ENCODE measurements at places on chromosomes 3 and 15.

GRCh38 chr3:188274249-188274915 lies 120.4 kb downstream of the LPP start:
- no peak for DNase-seq

DNA sequence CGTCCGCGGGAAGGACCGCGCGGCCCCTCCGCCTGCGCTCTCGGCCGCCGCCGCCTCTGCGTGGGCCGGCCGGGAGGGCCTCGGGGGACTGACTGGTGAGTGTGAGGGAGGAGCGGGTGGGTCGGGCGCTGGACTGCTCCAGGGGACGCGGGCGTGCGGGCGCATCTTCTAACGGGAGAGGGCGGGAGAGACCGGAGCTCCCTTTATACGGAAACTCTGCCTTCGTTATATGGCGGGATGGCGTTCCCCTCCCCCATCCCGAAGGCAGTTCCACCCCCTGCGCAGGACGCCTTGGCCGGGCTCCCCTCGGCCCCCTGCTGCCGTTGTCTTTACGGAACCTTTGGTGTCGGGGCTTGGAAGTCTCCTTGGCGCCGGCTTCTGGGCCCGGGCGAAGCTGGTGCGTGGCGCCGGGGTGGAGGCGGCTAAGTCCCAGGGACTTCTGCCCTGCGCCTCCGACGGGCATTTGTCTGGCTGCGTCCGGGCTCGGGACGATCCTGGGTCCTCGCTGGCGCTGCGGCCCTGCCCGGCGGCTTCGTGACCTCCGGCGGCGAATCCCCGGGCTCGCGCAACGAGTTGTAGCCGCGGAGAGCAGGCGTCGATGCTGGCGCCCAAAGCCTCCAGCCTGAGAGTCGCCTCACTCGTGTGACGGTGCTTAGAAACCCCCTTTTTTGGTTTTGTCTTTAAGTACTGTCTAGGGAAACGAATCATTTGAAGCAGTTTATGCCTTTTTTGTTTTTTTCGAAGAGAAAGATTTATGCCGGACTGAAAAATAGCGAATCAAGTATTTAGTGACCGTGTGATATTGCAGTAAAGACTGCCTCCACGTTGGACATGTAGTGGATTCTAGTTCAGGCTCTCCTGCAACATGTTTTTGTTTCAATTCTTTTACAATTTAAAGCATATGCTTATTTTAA lies 623 bp downstream of the ZNF639 start:
- peak; percentile 49 for DNase-seq

- no peak for DNase-seq
Measured at GRCh38 chr3:108552267-108553159, 36.7 kb downstream of the CIP2A start.

DNA sequence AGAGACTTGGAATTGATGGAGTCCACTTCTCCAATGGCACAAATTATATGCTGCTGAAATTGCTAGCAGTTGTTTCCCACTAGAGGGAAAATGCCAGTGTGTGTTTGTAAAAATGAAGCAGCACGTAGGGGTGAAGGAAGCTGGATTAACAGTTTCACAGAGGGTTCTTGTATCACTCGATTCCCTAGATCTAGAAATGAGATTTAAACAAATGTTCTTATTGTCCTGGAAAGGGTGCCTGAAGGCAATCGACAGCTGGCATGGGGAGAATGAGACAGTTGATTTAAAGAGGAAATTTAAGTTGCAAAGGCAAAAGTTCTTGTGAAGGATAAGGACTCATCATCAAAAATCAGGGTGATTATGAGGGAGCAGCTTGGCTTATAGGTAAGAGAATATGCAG lies 234.8 kb upstream of the ARPP21 start:
- no peak for DNase-seq

- no peak for DNase-seq
Measured at GRCh38 chr3:141237701-141238521, 6.3 kb downstream of the PXYLP1 start.

- no peak for DNase-seq
Measured at GRCh38 chr15:67829647-67830504, 4.6 kb downstream of the SKOR1 start.

- no peak for DNase-seq
Measured at GRCh38 chr3:123586131-123586530, 1.3 kb upstream of the HACD2 start.

DNA sequence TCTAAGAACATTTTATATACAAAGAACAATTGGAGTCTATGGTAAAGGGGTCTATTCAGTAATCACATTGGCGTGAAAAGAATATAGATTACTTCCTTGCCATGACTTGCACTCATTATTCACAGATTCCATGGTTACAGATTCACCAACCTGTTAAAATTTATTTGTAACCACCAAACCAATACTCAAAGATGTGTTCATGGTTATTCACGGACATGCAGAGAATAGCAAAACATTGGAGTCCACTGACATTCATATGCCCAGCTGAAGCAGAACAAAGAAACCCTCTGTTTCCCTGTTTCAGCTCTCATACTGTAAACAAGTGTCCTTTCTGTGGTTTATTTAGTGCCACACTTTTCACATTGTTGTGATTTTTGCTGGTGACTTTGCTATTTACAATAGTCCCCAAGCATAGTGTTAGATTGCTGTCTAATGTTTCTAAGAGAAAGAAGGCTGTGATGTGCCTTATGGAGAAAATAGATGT lies 185.8 kb upstream of the TTC14 start:
- no peak for DNase-seq

DNA sequence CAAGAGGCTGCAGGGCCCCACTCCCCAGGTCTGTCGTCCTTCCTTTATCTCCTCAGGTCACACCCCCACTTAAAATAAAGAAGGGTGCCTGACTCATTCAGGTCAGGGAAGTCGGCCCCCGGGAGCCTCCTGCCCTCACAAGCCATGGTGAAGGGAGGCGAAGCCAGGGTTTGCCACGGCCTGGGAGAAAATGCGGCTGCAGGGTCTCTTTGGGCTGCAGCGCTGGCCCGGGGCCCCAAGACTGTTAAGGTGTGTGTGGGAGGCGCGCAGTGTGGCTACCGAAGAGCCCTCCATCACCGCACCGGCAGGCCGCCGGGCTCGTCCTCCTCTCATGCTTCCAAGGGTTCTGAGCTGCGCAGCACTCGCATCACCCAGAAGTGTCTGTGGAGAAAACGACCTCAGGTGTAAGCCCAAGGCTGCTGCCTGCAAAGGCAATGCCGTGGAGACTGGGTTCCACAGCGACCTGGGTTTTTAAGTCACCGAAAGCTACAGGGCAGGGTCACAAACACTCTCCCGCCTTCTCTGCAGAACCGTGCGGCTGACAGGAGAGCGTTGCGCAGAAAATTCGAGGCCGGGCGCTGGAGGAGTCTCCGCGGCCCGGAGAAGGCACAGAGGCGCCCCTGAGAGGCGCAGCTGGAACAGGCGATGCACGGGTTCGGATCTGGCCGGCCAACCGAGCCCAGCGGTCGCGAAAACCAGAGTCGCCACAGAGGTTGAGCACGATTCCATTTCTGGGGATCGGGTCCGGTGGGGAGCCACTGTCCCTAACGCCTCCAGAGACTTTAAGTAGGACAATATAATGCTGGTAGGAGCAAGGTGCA lies 8.7 kb downstream of the FOXL2 start:
- DNase-seq: no peak

- no peak for DNase-seq
Measured at GRCh38 chr3:31289584-31289983, 243.1 kb upstream of the STT3B start.

DNA sequence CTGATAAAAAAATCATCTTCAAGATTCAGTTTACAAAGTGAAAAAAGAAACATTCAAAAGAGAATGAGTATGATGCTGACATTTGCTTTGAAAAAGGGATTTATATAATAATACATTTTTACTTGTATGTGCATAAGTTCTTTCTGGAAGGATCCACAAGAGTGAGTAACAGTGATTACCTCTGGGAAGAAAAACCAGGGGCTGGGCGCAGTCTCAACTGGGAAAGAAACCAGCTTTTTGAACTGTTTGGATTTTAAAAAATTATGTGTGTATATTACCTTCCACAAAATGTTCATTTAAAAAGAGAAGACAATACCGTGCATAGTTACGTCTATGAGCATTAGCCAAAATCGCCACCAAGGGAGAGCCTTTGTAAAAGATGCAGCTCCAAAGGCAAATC lies 1.3 kb downstream of the CLEC3B start:
- DNase-seq: no peak

DNA sequence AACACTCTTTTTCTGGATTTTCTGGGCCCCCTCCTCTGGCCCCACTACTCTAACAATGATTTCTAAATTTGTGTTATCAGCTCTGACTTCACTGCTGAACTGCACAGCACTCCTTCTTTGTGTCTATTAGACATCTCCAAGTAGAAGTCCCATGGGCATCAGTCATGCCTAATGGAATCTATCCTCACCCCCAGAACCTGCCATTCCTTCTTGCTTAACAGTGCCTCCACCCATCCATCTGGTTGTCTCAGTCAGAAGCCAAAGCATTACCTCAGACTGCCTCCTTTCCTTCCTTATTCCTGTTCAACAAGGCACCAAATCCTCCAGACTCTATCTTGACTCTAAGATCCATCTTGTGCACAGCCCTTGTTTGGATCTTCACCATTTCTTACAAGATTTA lies 36.2 kb downstream of the SSR3 start:
- DNase-seq: no peak

DNA sequence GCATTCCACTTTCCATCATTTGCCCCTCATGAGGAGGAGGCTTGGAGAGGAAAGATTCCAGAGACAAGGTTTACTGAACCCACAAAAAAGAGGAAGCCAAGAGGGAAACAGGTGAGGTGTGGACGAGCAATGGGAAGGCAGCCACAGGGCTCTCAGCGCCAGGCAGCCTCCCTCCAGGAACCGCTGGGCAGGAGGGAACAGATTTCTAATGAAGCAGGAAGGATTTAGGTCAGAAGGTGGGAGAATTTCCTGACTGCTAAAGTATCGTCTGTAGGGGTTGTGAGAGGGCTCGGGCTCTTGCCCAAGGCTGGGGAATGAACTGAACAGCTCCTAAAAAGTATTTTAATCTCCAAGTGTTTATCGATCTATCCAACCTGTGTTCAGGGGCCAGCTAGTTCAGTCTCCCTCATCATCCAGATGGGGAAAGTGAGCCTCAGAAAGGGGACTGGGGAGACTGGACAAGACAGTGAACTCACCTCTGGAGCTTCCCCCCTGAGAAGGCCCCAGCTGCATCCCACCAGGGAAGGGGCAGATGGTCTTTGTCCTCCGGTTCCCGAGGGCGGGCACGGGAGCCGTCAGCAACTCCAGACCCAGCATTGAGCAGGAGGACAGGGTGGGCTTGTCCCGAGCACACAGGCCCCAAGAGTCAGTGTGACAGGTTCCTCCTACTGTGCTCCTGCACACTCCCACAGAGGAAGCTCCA lies 10.5 kb downstream of the LOXL1 start:
- no peak for DNase-seq

DNA sequence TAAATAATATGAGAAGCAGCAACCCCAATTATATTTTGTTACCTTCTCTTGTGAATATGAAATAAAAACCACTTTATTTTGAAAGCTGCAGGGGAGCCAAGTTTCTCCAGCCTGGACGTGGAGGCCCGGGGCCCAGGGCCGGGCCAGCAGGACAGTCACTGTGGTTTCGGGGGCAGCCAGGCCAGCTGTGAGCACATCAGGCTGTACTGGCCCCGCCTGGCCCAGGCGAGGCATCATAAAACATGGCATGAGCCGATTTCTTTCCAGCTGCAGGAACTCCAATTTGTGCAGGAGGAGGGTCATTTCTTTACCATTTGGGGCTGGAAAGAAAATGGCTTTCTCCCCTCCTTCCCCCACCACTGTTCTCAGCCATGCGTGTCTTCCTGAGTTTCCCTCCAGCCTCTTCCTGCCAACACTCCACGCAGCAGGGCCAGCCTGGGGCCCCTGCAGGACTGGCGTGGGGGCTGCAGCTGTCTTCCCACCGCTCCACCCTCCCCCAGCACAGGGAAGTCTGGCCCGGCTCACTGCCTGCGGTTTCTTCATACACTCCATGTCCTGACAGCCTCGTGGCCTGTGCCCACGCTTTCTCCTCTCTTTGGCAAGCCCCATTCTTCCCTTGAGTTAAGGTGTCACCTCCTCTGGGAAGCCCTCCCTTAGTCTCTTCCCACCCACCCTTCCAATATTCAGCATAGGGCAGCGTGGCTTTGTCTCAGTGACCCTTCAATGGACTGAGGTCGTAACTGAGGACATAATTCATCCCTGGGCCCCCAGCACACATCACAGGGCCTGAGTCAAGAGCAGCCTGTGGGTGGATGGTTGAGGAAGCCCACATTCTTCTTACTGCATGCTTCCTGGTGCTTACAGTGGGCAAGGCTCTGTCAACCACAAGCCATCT lies 135.8 kb downstream of the CHSY1 start:
- no peak for DNase-seq

DNA sequence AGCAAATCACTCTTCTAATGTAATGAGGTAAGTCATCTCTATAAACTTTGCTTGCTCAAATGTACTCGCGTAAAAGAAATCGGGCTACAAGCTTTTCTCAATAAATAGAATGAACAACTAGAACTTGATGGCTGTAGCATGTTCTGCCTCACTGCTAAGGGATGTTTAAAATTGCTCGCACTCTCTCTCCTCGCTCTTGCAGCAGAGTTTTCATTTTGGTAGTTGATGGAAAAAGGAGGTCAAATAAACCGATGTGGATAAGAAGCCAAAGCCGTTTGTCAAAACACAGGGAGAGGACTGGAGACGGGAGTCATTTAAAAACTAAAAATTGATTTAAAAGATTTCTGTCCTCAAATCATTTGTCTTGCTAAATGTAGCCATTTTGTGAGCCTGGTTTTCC lies 53.3 kb downstream of the ANXA2 start:
- no peak for DNase-seq

DNA sequence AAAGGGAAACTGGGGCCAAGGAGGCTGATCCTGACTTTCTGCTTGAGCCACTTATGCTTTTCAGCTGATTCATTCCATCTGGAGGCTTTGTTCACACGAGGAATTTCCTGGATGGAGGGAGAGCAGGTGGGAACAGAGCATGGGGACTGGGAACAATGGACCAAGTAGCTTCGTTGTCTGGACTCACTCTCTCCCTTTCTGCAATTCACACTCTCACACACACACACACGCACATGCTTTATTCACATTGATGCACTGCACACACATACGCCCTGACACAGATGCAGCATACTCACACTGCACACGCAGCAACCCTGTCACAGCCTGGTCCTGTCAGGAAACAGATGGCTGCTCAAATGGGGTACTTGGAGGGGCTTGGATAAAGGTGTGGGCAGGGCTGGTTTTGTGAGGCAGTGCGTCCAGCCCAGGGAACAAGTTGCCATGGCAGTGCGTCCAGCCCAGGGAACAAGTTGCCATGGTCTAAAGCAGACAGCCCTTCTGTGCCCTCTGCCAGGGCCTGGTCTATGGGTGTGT lies 19.8 kb upstream of the CHCHD6 start:
- DNase-seq: no peak

DNA sequence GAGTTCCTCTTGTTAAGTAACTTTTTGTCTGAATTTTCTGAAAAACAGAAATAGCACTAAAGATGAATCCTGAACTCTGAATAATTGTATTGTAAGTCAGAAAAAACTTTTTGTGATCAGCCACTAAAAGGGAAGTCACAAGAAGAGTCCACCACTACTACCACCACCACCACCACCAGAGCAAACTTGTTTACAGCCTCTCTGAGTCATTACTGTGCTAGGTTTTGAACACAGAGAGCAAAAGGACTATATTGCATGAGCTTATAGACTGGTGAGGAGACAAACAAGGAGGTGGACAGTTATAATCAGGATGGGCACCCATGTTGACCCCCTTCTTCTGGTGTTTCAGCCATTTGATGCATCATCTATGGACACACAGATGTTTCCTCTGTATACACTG lies 141.7 kb downstream of the IL5RA start:
- DNase-seq: no peak
